ENCODE measurements at places on chromosomes 2 and 18.

- no peak for DNase-seq
These were observed 60.9 kb downstream of the ATF2 start for GRCh38 chr2:175107146-175107545.

DNA sequence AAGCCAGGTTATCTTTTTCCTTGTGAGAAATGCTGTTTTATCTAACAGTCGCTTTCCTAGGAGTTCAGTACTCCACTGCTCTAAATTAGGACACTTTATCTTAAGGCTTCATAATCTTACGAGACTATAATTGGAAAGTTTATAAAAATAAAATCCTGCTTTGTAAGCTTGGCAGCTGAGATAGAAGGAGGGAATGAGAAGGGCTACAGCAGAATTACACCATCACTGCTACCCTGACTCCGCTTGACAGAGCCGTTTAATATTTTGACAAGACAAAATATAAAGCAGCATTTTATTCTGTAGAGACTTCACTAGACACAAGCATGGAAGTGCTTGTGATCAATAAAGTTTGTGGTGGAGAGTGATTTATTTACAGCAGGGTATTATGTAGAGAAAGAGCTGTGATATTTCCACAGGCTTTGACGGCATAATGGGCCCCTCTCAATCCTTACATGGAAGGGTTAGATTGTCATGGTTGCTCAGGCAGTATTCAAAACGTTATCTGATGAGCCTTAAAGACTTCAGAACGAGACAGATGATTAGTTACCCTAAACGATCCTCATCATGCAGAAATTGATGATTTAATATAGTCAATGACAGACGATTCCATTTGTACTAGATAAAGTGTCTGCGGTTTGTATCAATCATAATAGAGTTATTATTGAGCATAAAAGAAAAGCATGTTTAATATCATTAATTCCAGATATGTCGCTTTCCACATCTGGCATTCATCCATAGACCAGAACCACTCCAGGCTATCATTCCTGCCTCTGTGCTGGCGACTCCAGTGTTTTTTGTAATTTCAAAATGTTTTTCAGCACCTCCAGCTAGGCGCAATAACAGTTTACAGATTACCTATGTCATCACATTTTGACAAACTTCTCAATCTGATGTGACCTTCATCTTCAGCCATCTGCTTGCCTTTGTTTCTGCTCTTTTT, 242.2 kb downstream of the FIGN start:
- no peak for DNase-seq

DNA sequence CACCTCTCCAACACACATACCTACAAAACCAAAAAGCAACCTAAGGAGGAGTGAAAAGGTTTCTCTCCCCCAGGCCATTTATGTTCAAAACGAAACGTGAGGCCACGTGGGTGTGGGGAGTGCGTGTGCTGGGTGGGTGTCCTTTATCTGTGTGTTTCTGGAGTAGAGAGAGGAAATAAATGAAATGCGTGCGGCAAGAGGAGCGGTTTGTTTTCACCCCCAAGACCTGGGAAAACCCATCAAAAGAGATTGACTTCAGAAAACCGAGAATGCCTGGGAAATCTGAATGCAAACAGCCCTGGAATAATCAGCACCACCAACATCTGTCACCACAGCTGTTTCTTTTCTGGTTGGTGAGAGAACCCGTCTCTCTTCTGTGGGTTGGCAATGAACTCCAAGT, 137.4 kb downstream of the INSIG2 start:
- no peak for DNase-seq

DNA sequence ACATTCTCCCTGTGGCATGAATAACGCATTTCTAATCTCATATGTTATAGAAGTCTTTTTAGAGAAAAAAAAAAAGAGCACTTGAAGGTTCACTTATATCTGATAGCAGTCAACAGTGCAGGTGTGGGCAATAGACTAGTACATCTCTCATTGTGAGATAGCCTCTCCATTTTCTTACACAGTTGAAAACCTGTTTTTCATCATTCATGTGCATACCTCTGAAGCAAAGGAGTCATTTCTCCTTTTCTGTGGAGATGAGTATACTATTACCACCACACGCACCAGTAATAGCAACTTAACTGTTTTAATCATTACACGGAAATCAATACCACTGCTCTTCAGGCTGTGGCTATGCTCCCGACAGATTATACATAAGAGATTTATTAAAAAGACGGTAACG, 1653.3 kb upstream of the TMEFF2 start:
- no peak for DNase-seq

DNA sequence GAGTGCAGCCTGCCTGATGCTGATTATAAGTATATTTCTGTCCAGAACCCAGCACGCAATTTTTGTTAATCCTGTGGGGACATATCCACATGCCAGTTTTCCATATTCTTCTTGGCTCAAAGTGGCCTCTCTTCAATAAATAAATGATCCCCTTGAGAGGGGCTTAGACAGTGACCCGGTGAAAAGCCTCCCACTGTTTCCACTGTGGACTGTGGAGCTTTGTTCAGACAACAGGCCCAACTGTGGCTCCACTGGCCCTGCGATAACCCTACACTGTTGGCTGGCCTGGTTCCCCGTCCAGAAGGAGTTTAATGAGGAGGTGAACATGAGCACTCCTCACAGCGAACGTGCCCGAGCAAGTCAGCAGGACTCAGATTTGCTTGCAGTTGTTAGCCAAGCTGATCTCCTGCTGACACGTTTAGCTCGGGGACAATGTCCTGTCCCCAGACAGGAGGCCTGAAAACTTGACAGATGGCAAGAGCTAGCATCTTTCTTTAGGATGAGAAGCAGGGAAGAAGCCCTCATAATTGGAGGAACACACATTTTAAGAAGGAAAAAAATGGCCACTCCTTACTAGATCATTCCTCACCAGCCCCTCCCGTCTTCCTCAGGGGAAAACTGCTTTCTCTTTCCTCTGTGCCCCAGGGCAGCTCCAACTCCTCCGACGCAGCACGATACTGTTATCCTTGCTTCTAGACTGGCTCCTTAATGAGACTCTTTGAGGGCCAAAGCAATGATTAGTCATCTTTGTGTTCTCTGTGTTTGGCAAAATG, 20.0 kb upstream of the MTCL1 start:
- DNase-seq: no peak

- DNase-seq: no peak
These were observed 38.2 kb downstream of the GPD2 start for GRCh38 chr2:156474401-156474800.

- no peak for DNase-seq
These were observed 727.6 kb upstream of the ID2 start for GRCh38 chr2:7954234-7954633.

DNA sequence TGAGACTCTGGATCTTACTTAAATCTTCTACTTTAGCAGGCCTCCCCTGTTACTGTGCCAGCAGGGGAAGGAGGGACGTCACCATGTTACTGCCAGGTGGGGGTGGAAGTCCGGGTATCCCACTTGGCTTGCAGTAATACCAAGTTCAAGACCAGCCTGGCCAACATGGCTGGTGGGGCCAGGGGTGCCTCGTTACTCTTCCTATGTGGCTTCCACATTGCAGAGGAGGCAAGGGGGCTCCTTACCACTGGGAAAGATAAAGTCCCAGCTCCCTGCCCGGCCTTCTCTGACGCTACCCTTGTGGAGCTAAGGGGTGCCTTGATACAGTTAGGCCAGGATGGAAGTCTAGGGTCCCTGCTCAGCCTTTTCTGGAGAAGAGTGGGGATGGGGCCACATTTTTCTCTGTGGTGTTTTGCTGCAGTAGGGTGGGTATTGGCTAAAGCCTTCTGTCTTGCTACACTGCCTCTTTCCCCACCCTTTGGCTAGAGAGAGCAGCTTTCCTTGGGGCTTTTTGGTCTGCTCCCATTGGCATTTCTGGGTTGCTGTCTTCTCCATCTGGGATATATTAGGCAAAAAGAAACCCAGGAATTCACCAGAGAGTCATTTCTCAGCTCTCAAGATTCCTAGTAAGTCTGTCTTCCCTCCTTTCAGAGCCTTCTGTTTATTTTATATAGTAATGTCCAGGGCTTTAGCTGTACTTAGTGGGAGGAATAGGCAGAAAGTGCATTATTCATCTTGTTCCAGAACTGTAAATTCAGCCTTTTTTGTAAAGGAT, 21.9 kb downstream of the ELMOD3 start:
- DNase-seq: no peak

DNA sequence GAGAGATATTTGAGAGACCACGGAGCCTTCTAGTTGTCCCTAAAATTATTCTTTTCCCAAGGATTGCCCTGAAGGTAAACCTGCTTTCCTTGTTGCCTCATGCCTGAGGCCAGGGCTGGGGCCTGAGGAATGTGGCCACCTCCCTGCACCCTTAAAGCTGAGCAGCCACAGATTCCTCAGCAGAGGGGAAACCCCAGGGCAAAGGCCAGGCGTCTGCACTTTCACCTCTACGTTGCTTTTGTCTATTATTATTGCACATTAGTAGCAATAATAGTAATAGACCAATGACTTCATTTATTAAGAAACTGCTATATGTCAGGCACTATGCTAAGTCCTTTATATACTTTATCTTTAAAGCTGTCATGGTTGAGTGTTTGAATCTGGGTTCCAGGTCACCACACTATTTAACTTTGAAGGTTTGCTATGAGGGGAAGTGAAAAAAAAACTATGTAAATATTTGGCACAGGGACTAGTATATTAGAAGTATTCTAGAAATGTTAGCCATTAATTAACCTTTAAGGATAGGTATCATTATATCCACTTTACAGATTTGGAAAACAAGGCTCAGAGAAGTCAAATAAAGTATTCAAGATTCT, 104.2 kb downstream of the LRRC30 start:
- DNase-seq: no peak

GRCh38 chr18:79938196-79938595, 13.3 kb downstream of the SLC66A2 start:
- DNase-seq: no peak

DNA sequence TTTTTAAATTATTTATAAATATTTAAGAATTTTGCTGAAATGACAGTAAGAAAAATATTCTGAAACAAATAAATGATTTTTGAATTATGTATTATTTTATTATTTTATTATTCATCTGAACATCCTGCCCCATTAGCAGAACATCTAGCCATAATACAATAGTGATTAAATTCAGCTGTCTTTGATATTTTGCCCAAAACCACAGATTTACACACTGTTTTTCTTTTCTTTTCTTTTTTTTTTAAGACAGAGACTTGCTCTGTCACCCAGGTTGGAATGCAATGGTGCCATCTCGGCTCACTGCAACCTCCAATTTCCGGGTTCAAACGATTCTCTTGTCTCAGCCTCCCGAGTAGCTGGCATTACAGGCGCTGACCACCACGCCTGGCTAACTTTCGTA, 1.9 kb upstream of the SCYGR1 start:
- no peak for DNase-seq

GRCh38 chr2:163417596-163418337, 318.0 kb downstream of the FIGN start:
- DNase-seq: no peak

DNA sequence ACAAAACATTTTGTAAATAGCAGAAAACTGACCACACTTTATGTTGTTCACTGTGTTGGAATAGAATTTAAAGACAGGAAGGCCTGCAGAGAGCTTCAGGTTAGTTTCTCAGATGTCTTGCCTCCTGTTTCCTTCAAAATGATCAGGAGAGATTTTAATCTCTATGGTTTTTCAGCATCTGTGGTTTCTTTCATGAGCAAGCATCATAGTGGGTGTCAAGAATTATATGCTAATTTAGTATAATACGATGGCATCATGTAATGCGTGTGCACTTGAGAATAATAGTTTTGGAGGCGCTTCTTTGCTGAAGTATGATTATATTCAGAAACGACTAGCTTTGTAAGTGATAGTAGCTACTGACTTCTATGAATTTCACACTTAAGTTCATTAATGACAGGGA, 149.9 kb downstream of the PLCL1 start:
- no peak for DNase-seq

- DNase-seq: no peak
These were observed 36.3 kb upstream of the MBP start for GRCh38 chr18:77168811-77169311.

DNA sequence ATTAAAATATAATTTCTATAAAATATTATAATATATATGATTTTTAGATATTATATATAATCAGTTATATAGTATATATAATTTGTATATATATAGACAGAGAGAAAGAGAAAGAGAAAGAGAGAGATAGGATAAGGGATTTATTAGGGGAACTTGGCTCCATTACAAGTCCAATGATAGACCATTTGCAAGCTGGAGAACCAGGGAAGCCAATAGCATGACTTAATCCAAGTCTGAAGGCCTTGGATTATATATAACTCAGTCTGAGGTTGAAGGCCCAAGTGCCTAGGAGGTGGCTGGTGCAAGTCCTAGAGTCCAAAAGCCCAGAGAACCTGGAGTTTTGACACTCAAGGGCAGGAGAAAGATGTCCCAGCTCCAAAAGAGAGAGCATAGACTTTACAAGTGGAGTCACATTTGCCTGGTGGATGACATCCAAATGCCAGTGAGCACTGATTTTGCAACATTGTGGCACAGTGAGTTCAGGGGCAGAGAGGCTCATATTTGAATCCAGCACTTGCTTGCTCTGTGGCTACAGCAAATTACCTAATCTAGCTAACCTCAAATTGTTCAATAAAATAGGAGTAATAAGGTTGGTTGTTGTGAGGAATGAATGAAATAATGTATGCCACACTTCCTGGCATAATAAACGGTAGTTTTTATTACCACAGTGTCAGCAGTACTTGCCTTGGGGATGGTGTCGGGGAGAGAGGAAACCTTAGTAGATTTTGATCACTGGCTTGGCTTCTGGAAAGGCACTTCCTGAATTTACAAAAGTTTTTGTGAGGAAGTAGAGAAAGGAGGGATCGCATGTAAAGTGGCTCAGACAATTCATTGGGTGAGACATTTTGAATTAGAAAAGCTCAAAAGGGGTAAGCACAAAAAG, 69.6 kb upstream of the CD28 start:
- no peak for DNase-seq

GRCh38 chr2:120315367-120316033, 30.4 kb upstream of the INHBB start:
- no peak for DNase-seq

GRCh38 chr2:71282493-71282892, 49.1 kb upstream of the ZNF638 start:
- no peak for DNase-seq

- no peak for DNase-seq
These were observed 2.6 kb downstream of the CEBPZ start for GRCh38 chr2:37228788-37229187.

- no peak for DNase-seq
These were observed 319.8 kb upstream of the FIGN start for GRCh38 chr2:164055623-164056022.
